Stimulated activated CD8-positive, alpha-beta memory T cell treated with anti-CD3 and anti-CD28 coated beads, Interleukin-4, amount 100 ng/mL, for 1 hour (primary cell): ENCODE measurements at places on chromosomes 5 and 9.

GRCh38 chr9:127370147-127370579, 26.8 kb upstream of the SLC2A8 start:
- DNase-seq = no peak

DNA sequence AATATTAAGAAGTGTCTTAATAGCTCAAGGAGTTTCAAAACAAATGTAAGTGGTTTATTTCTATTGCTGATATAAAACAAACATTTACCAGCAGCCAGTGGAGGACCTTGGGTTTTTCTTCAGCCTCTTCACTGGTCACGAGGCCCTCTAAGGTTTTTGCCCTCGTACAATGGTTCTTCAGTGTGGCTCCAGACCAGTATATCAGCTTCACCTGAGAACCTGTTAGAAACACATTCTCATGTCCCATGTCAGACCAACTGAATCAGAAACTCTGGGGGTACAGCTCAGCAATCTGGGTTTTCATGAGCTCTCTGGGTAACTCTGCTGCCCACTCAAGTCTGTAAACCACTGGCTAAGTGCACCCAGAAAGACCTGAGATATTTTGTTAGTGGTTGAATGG, 12.9 kb downstream of the WWC1 start:
- DNase-seq = no peak

- DNase-seq = no peak
Observed at GRCh38 chr5:142871363-142872193, 101.4 kb downstream of the ARHGAP26 start.

GRCh38 chr5:130290219-130290618, 386.0 kb downstream of the CHSY3 start:
- DNase-seq = no peak

GRCh38 chr5:82045554-82046275, 73.9 kb downstream of the ATG10 start:
- DNase-seq = no peak
